Islet precursor cell (in vitro differentiated cells): ENCODE measurements at places on chromosomes 3 and 15.

- DNase-seq = peak; percentile 53
Observed at GRCh38 chr3:167684388-167684993, 30.7 kb upstream of the WDR49 start.

GRCh38 chr15:62983956-62984355, 58.6 kb upstream of the TPM1 start:
- DNase-seq = no peak

DNA sequence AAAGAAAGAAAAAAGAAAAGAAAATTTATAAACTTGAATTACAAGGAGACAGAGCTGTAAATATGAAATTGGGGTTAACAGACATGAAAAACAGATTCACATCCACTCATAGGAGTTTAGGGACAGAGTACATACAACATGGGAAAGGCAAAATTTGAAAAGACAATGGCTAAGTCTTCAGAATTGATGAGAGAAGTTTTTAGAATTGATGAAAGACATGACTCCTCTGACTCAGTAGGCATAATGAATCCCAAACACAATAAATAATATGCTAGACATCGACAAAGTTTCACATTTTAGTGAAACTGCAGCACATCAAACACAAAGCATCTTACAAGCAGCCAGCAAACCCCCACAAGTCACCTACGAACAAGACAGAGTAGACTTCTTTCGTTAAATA, 84.4 kb upstream of the MELTF start:
- no peak for DNase-seq

DNA sequence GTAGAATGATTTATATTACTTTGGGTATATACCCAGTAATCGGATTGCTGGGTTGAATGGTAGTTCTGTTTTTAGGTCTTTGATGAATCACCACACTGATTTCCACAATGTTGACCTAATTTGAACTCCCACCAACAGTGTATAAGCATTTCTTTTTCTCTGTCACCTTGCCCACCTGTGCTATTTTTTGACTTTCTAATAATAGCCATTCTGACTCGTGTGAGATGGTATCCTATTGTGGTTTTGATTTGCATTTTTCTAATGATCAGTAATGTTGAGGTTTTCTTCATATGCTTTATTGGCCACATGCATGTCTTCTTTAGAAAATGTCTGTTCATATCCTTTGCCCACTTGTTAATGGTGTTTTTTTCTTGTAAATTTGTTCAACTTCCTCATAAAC, 340.8 kb downstream of the PLOD2 start:
- DNase-seq = no peak

DNA sequence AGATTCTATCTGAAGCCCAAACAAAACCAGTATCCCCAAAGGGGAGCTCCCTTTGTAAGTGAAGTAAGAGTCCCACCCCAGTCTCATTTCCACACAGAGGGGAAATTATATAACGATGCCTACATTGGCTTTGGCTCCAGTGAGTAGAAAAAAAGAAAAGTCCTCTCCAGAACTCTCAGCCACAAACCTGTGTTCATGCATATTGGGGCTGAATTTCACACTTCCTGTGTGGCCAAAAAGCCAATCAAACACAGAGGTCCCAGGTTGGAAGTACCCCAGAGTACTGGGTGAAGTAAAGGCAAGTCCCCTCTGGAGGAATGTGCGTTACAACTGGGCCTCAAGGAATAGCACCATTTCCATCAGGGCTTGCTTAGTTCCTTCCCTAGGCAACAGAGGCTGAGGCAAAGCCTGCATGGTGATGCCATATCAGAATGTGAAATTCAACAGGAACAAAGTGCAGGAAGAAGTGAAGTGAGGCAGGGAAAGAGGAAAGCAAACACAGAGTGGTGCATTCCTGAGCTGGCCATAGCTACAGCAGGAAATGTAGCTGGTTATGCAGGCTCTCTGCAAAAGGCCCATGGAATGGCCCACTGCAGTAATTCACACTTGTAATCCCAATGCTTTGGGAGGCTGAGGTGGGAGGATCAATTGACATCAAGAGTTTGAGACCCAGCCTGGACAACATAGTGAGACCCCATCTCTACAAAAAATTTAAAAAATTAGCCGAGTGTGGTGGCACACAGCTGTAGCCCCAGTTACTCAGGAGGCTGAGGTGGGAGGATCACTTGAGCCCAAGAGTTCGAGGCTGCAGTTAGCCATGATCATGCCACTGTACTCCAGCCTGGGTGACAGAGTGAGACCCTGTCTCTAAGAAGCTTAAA, 16.6 kb upstream of the CX3CR1 start:
- DNase-seq = no peak

- no peak for DNase-seq
Observed at GRCh38 chr3:34972481-34972880, 666.8 kb upstream of the ARPP21 start.

DNA sequence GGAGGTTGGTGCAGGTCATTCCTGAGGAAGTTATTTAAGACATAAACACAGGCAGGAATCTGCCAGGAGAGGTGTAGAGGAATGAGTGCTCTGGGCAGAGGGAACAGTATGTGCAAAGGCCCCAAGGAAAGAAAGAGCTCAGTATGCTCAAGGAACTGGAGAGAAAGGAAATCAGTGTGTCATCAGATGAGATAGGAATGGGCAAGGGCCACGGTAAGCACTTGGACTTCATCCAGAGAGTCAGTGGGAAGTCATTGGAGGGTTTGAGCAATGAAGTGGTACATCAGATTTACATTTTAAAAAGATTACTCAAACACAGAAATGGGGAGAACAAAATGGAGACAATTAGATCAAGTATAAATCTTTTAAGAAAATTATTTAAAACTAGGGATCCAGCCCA, 272.2 kb downstream of the ADAMTSL3 start:
- DNase-seq = no peak

- no peak for DNase-seq
Observed at GRCh38 chr15:52146776-52147175, 34.2 kb upstream of the BCL2L10 start.

DNA sequence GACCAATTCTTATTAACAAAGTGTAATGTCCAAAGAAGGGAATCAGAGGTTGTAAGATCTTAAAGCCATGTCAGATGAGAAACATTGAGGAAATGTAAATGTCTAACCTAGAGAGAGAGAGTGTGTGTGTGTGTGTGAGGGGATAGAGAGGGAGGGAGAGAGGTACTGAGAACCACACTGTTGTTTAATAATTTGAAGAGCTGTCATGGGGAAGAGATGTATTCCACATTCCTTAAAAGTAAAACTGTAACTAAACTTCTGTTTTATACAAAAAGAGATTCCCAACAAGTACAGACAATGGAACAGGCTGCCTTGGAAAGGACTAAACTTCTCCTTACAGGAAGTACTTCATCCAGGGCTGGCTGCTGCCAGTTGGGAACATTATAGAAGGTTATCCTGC, 68.9 kb upstream of the BOC start:
- no peak for DNase-seq

- no peak for DNase-seq
Observed at GRCh38 chr15:67188551-67189218, 65.8 kb downstream of the AAGAB start.

DNA sequence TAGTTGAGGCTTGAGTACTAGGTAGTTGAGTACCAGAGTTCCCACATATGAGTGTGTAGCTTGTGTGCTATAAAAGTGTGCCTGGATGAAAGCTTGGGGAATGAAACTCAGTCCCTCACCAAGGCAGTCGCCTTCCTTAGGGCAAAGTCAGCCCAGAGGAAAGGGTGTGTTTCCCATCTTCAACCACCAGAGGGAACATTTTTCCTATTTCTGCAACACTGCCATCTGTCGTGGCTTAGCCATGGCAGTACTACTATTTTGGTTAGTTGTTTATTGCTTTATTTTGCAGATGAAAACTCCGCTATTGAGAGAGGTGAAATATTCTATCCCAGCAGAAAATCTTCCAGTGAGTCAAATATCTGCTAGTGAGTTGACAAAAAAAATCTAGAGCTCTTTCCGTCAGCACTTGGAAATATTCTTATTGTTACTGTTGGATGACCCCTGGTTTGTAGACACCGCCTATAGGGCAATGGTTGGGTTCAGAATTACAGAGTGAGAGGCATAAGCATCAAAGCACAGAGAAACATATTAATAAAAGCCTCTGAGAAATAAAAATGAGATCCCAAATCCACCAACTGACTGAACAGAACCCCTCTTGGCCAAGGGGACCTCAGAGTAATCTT, 239.9 kb downstream of the CPNE4 start:
- peak; percentile 78 for DNase-seq

GRCh38 chr15:28208583-28208982, 109.5 kb upstream of the OCA2 start:
- DNase-seq = no peak

- no peak for DNase-seq
Observed at GRCh38 chr15:31206386-31207181, 105.1 kb upstream of the TRPM1 start.

DNA sequence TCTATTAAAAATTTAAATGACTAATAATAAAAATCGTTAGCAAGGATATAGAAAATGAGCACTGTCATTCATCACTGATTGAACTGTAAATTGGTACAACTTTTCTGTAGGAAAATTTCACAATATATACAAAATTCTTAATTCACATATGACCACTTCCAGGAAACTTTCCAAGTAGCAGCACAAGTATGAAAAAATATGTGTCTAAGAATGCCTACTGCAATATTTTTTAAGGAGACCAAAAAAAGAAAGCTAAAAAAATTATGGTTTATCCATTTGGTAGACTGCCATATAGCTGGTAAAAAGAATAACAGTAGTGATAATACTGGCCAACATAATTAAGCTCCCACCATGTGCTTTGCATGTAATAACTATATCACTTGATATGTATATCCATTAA, 59.2 kb downstream of the KLHL6 start:
- DNase-seq = no peak

DNA sequence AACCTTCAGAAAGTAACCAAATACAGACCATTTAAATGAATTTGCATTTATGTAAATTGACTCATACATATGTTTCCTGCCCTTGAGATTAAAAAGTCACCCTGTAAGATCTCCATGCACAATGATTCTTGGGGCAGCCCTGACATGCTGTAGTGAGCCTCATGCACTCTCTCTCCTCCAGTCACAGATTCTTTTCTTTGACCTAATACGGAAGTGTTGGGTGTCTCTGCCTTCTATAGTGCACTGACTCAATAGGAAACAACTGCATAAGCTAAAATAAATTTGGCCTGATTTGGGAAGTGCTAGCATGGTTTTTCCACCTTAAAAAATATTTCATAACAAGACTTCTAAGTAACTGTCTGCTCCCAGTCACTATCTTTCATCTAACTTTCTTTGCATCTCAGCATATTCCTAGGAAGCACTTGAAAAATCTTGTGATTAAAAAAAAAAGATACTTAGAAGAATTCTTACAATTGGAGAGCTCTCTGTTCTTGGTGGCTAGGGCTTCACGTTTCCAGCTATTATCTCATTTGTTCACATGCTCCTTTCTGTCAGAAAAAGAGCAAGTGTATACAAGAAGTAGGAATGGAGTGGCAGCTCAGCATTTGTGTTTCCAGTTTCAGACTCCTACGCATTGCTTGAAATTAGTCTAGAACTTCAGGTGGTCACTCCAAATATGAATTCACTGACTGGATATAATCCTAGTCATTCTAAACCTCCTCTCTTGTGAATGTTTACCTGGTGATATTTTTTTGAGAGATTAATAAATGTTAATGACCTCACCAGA, 207.9 kb upstream of the COL8A1 start:
- DNase-seq = no peak

- peak; percentile 79 for DNase-seq
Observed at GRCh38 chr3:189824629-189825312, 193.6 kb downstream of the TP63 start.

GRCh38 chr3:108065096-108065495, 25.7 kb downstream of the CD47 start:
- no peak for DNase-seq

GRCh38 chr15:61339516-61339915, 110.4 kb upstream of the RORA start:
- no peak for DNase-seq

- no peak for DNase-seq
Observed at GRCh38 chr3:180911876-180912303, 580 bp upstream of the FXR1 start.

DNA sequence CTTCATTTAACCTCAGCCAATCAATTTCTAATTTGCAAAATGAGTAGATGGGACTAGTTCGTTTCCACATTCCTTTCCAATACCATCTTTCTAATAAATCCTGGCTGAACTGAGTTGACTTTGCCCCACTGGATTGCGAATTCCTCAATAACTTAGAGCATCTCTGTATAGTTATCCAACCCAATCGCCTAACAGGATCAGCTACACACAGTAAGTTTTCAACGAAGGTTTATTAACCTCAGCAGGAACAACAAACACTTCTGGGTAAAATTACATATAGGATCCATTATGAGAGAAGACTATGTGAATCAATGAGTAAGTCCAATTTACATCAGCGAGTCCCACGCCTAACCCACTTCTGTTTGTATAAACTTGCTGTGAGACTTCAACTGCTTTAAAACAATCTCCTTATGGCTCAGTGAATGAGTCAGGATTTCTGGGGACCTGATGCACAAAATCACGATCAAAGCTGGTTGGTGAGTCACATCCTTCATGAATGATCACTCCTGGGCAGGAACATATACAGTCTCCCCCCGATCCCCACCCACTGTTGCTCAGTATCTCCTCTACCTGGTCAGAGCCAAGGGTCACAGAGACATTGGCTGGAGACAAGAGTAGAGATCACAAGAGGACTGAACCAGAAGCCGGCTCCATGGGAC, 142.8 kb downstream of the EDEM1 start:
- no peak for DNase-seq

- peak; percentile 35 for DNase-seq
Observed at GRCh38 chr3:38588995-38589937, 60.2 kb downstream of the SCN5A start.

DNA sequence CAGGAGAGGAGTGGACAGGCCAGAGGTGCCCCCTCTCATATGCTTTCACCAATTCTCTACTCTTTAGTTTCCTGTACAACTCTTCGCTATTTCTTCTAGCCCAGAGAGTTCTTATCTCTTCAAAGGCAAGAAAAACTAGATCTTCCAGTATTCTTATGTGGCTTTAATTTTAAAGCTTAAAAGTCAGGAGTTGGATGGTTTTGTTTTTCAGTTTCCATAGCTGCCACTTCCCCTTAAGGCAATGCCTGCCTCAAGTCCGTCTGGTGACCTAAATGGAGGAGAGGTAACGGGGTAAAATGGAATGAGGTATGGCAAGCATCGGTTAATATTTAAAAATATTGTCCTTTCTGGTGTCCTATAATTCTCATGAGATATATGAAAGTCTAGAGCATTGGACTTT, 11.4 kb upstream of the VGLL3 start:
- DNase-seq = no peak
